ENCODE measurements at places on chromosomes 2 and 18. TPM values are rescaled to one million over a fixed set of nuclear protein-coding genes. Genes with fewer than 3 reads are reported as not detected.

The CAD gene
- 38.5 TPM for total RNA-seq

The POTEC gene
- total RNA-seq: not detected

The NMUR1 gene
- total RNA-seq: 0.32 TPM

The OSBPL1A gene
- 27.5 TPM for total RNA-seq

DNA sequence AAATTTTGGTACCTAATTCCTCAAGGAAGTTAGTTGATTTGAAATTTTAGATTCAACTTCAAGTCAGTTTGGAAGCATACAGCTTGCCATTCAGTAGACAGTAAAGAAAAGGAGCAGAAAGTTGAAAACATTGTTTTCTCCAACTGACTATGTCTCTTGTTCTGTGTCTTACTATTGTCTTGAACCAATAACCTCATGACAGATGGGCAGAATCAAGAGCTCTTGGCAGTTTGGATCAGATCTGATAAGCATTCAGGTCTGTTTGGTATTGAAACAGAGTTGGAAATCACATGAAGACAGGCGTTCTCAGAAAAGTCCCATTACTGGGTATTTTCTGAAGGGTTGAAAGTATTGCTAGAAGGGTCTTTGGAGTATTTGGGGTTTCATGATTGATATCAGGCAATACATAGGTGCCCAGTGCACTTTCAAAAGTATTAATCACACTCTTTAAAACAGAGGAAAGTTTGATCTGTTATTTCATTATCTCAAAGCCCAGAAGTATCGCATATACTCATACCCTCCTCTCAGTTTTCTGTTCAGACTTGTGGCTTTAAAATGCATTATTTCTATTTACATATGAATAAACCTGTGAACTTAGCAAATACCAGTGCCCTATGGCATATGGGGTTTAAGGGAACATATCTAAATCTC lies 428.4 kb upstream of the ZEB2 start:
- no peak overlapping the region for H3K27ac ChIP-seq
- H3K27me3 ChIP-seq: no peaks in the 10 kb centered on the region
- H3K36me3 ChIP-seq: no peaks in the 10 kb centered on the region
- H3K4me1 ChIP-seq: peaks cover 6% of the 10 kb centered on the region
- H3K4me3 ChIP-seq: no peak overlapping the region

DNA sequence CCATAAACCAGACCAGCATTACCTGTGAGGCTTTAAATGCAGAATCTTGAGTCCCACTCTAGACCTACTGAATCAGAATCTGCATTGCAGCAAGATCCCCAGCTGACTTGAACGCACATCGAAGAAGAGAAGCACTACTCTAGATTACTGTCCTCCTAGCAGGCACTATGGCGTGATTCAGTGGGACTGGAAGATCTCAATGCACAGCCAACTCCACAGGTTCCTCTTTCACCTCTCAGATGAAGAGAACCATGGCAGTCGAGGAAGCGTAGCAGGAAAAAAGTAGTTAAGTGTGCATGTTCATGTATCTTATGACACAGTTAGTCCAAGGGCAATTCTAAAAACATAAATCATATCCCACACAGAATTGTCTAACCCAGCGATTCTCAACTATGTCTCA lies 97.4 kb downstream of the STK39 start:
- no peaks in the 10 kb centered on the region for H3K36me3 ChIP-seq
- no peaks in the 10 kb centered on the region for H3K27me3 ChIP-seq
- no peak overlapping the region for H3K4me3 ChIP-seq
- no peak overlapping the region for H3K27ac ChIP-seq

- H3K4me3 ChIP-seq: no peak overlapping the region
- H3K4me1 ChIP-seq: no peaks in the 10 kb centered on the region
- H3K27ac ChIP-seq: no peak overlapping the region
- peaks cover 2% of the 10 kb centered on the region for H3K27me3 ChIP-seq
- H3K36me3 ChIP-seq: no peaks in the 10 kb centered on the region
Measured at GRCh38 chr2:38835015-38835601, 40.6 kb downstream of the DHX57 start.

- peaks cover 2% of the 10 kb centered on the region for H3K27me3 ChIP-seq
- peaks cover 3% of the 10 kb centered on the region for H3K4me1 ChIP-seq
- DNase-seq: no peak
- H3K4me3 ChIP-seq: no peak overlapping the region
- no peak overlapping the region for H3K27ac ChIP-seq
Measured at GRCh38 chr2:26299471-26300101, 46.4 kb upstream of the SELENOI start.

The SGPP2 gene
- total RNA-seq: 2.1 TPM

DNA sequence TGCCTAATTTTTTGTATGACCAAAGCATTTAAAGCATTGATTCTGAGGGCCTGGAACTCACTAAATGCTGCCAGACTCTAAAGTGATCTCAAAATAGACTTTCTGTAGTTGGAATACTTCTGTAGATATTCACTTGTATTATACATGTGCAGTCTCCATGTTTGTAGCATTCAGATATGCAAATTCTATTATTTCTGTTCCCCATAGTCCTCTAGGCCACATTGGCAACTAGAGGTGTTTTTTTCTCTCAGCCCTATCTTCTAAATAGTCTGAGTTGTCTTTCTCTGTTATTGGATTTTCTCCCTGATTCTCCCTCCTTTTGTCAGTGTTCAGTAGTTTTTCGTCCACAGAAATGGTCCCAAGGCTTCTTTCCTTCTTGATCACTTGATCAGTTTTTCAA lies 38.5 kb downstream of the ANKRD12 start:
- no peak for DNase-seq
- no peaks in the 10 kb centered on the region for H3K27me3 ChIP-seq
- no peak overlapping the region for H3K4me3 ChIP-seq
- no peak overlapping the region for H3K27ac ChIP-seq
- peaks cover 10% of the 10 kb centered on the region for H3K36me3 ChIP-seq

- no peak overlapping the region for H3K4me3 ChIP-seq
- H3K36me3 ChIP-seq: no peaks in the 10 kb centered on the region
- H3K27me3 ChIP-seq: no peaks in the 10 kb centered on the region
- H3K27ac ChIP-seq: no peak overlapping the region
- DNase-seq: no peak
Measured at GRCh38 chr2:203549406-203549805, 14.3 kb upstream of the RAPH1 start.
